ENCODE measurements at places on chromosomes 7 and 10.

DNA sequence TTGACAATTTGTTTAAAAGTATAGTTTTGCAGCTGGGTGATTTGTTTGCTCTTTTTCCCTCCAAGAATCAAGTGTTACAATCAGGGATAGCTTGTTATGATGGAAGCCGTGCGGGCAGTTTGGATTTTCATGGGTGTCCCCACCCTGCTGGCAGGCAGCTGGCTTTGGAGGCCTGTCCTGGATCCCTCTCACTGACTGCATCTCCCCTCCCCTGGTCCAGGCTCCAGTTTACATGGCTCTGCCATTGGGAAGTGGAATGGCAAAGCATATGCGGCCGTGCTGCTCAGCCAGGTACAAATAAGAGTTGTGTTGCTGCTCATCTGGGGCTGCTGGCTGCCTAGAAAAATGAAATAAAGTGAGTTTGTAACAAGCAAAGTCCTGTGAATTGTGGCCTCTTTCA is 76.0 kb downstream of the CXCL12 start:
- no peak for DNase-seq

DNA sequence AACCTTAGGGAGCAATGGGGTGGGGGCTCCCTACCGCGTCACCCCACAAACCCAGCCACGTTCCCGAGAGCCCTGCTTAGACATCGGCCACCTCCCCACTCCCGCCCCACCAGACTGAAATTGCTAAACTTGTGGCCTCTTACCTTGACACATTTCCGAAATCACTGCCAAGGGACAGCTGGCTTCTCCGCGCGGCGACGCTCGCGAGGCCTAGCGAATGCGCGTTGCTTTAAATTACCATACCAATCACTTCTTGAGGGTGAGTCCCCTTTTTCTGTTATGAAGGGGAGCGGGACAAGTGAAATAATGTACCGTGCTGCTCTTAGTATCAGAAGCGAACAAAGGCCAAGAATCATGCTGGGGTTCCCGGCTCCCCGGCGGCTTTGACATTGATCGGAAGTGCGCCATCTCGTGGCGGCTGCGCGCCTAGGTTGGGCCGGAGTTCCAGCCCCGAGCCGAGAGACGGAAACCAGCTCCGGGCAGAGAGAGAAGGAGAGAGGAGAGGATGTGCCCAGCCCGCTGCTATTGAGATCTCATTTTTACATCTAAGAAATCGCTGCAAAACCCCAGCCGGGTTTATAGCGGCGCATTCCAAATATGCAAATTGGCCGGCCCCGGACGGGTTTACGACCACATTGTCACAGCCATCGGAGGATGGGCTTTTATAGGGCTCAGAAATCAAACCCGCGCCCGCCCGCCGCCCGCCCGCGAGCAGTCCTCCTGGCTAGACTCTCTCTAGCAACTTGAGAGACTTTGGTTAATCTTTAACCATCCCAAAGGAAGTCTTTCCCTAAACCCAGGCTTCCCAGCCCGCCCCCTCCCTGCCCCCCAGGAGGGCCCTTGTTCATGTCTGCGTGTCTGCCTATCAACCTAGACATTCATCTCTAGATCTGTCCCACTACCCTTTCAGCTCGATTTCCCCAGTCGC is 5.3 kb downstream of the HOXA11 start:
- DNase-seq = no peak

DNA sequence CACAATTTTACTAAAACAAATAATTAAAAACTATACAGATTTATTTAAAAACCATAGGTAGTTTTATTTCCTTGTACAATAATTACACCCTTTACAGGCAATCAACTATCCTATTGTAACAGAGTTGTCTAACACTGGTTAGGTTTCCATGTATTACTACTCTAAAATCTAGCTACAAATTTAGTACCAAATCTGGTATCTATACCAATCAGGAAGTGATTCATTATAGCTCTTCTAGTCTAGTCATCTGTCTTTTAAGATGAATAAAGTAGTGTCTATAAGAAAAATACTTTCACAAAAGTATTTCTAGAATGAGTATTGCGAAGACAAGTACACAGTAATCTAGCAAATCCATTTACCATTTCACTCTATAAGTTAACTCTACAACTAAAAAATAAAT is 16.9 kb downstream of the ZNF800 start:
- no peak for DNase-seq

GRCh38 chr10:90480466-90480865 is 377.4 kb downstream of the HTR7 start:
- DNase-seq = no peak

DNA sequence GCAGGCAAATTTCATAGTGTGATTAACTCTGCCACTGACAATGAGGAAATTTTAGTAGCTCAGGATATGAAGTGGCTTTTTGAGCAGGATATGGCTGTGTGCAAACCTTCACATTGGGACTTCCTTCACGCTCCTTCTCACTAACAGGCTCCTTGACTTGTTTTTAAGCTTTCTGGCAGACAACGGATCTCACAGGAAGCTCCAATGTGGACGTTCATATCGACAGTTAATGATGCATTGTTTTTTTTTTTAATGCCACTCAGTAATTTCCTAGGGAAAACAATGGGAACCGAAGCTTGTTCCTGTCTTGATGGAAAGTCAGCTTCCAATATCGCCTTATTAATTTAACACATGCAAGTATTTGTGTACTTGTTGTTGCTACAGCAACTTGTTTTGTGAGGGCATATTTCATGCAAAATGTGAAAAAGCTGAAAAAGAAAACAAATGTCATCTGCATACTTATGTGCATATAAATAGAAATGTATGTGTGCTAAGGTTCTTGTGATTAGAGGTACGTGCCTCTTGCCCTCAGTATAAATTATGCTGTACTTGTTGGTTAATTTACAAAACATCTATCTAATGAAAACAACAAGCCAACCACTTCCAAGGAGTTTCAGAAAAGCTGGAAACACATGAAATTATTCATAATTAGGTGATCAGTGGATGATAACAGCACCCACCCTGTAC is 84.7 kb downstream of the NRP1 start:
- DNase-seq = no peak

GRCh38 chr7:95811846-95812445 is 39.6 kb downstream of the DYNC1I1 start:
- no peak for DNase-seq

GRCh38 chr7:101273206-101273605 is 28.3 kb upstream of the FIS1 start:
- DNase-seq = no peak

GRCh38 chr10:101207026-101207425 is 22.2 kb downstream of the LBX1 start:
- DNase-seq = no peak

DNA sequence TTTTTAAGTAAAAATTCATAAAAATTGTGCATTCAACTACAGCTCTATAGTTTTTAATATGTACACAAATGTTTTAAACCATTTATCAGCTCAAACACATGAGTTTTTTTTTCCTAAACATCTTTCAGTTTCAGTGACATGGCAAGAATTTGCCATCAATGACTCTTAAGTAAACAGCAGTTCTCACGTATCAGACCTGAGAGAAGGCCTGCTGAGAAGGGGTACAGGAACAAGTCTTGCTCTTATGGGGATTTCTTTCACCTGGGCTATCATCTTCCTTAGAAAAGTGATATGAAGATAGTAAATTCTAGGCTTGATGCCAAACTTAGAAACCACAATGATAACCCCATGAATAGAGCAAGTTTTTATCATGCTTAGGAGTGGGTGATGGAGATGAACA is 467.8 kb downstream of the ARL4A start:
- DNase-seq = no peak

DNA sequence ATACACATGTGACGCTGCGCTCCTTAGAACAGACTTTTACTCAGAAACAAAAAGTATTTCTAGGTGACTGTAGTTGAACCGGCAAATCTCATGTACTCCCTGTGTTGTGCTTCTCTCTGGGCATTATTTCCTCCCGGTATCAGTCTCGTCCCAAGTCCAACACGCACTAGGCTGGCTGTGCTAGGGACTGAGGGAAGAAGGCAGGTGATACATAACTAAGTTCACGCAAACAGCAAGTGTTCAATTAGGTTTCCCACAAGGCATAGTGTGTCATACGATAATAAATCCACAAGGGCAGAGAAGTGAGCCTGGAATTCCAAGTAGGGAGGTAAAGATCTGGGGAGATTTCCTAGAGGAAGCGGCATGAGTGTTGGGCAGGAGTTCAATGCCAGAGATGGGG is 20.4 kb downstream of the FAM53B start:
- DNase-seq = no peak

DNA sequence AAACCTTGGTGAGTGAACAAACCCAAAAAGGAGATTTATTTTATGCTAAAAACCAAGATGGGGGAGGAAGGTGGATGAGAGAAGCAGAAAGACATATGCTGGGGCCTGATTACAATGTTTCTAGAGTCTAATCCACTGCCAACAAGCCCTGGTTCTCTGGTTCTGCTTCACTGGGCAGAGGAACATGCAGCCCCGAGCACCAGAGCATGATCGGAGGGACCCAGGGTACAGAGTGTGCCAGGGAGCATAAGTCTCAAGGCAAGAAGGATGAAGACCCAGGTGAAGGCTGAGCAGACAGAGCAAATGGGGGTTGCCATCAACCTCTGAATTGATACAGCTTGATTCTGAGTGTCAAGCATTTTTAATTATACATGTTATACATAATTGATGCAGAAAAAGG is 30.7 kb downstream of the SLC16A12 start:
- DNase-seq = no peak

DNA sequence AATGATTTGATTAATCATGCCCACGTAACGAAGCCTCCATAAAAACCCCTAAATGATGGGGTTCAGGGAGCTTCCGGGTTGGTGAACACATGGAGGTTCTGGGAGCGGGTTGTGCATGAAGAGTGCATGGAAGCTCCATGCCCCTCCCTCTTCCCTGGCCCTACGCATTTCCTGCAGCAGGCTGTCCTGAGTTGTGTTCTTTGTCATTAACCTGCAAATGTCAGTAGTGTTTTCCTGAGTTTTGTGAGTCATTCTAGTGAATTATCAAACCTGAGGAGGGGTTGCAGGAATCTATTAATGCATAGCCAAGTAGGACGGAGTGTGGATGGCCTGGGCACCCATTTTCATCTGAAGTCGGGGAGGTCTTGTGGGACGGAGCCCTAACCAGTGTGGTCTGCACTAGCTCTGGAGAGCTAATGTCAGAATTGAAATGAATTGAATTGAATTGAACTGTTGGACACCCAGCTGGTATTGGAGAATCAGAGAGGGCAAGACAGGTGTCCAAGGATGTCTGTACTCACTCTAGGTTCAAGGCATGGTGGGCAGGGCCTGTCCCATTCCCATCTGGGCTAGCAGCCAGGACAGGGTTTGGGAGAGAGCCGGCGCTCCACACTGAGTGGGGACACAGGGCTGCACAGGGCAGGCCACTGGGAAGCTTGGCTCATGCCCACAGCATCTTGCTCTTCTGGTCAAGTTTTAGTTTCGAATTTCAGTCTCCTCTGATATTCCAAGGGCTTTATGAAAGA is 22.3 kb upstream of the ARHGAP22 start:
- no peak for DNase-seq

Data from T1000 (cell line).